Upper lobe of right lung (tissue), 1 donor: ENCODE measurements at places on chromosomes 7 and 10. TPM values are rescaled to one million over a fixed set of nuclear protein-coding genes. Genes with fewer than 3 reads are reported as not detected.
A peak's percentile ranks its signal among the peaks of the same experiment; 100 is the strongest.

DNA sequence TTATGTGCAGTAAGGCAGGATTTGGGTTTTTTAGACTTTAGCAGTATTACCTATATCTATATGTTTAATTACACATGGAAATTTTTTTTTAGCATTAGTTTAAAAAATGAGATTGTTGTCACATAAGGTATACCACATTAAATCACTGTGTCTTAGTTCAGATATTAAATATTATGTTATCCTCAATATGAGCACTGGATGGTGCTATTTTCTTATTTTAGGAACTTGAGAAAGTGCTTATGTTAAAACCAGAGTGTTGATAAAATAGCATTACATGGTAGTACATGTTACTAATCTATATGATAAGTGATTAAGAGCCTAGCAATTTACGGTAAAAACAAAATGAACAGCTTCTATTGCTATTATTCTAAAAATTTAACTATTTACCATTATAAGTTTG lies 28.8 kb downstream of the MIOS start:
- H3K4me1 ChIP-seq, result no peaks in the 10 kb centered on the region
- H3K36me3 ChIP-seq, result peaks cover 36% of the 10 kb centered on the region
- H3K4me3 ChIP-seq, result no peak overlapping the region
- no peaks in the 10 kb centered on the region for H3K27me3 ChIP-seq
- DNase-seq, result no peak

DNA sequence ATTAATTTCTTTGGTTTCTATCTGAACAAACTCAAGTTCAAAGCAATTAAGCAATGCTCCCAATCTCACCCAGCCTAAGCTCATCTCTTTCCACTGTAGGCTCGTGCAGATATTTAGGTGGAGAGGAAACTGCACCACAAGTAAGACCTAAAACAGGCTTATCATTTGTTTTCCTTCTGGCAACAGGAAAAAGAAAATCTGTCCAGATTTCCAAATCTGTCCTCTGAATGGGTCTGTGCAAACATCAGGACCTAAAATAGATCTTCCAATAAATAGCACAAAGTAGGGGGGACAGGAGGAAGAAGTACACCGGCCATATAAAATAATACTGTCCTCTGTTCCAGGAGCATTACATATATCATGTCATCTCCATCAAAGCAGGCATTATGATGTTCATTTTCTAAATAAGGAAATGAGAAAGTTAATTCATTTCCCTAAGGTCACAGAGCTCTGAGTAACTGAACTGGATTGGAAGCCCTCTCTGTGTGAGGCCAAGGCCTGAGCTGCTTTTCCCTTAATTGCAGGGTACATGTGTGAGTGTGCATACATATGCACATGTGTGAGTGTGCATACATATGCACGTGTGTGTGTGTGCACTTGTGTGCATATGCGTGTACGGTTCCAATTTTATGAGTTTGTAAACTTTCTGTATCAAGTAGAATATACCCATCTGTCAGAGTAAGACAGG lies 92.8 kb upstream of the PARD3 start:
- no peaks in the 10 kb centered on the region for H3K4me1 ChIP-seq
- no peaks in the 10 kb centered on the region for H3K27me3 ChIP-seq
- no peak overlapping the region for H3K4me3 ChIP-seq
- no peak overlapping the region for H3K27ac ChIP-seq

DNA sequence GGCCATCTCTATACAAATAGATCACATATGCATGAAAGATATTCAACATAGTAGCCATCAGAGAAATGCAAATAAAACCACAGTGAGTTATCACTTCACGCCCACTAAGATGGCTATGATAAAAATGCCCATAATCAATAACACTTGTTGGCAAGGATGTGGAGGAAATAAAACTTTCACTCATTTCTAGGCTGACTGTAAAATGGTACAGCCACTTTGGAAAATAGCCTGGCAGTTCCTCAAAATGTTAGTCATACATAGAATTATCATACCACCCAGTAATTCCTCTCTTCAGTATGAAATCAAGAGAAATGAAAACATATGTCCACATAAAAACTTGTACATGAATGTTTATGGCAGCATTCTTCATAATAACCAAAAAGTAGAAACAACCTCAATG lies 324.9 kb downstream of the LRRTM3 start:
- no peaks in the 10 kb centered on the region for H3K27me3 ChIP-seq
- H3K27ac ChIP-seq, result no peak overlapping the region
- H3K4me3 ChIP-seq, result no peak overlapping the region
- no peaks in the 10 kb centered on the region for H3K4me1 ChIP-seq
- no peak for DNase-seq

DNA sequence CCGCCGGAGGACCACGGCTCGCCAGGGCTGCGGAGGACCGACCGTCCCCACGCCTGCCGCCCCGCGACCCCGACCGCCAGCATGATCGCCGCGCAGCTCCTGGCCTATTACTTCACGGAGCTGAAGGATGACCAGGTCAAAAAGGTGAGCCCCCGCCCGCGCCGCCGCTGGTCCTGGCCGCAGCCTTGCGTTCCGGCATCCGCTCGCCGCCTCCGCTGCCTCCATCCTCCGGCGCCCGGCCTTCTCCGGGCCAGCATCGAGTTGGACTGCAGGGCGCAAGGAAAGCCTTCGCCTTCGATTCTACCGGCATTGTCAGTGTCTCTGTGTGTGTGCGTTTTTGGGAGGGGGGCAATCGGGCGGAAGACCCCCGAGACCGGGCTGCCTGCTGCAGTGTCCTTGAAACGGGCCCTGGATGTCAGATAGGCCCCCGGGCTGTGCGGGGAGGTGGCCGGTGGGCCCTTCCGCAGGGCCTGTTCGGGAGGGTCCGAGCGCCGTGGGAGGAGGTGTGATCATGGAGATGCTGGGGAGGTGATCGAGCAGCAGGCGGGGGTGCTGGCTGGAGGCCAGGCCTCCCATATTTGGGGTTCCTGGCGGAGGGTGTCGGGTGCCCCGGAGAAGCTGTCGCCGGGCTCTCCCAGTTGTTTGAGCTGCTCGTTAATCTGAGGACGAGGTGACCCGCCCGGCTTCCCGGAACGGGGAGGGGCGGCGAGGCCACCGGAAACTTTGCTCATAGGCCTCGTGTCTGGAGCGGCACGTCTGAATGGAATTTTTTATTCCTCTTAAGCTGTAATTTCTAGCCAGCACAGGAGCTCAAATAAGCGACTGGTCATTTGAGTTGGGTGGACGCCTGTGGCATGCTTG lies 40.8 kb downstream of the HK1 start:
- peak overlapping the region; percentile 96 for H3K4me3 ChIP-seq
- H3K36me3 ChIP-seq, result no peaks in the 10 kb centered on the region
- peaks cover 32% of the 10 kb centered on the region for H3K4me1 ChIP-seq
- H3K27me3 ChIP-seq, result no peaks in the 10 kb centered on the region
- peak; percentile 92 for DNase-seq

DNA sequence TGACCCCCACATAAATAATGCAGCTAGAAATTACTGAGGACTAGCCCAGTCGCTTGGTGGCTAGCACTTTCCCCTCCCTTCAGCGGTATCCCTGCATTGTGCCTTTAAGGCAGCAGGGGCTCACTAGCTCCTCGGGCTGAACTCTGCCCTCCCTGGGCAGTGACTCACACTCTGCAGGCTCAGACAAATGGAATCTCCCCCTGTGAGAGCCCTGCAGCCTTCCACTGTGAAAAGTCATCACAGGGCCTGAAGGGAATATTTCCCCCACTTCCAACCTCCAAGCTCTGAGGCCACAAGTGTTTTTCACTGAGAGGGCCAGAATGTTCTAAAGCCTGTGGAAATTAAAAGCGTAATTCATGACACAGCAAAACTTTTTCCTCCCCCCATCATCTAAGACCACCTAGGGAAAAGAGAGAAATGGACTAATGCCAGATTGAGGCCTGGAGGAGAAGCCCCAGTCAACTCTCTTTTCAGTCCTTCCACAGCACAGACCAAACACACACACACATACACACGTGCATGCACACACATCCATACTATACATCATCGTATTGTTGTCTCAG lies 93.6 kb upstream of the COL1A2 start:
- no peaks in the 10 kb centered on the region for H3K36me3 ChIP-seq
- no peak for DNase-seq
- peaks cover 11% of the 10 kb centered on the region for H3K4me1 ChIP-seq
- peak overlapping the region; percentile 37 for H3K27ac ChIP-seq
- H3K4me3 ChIP-seq, result no peak overlapping the region

DNA sequence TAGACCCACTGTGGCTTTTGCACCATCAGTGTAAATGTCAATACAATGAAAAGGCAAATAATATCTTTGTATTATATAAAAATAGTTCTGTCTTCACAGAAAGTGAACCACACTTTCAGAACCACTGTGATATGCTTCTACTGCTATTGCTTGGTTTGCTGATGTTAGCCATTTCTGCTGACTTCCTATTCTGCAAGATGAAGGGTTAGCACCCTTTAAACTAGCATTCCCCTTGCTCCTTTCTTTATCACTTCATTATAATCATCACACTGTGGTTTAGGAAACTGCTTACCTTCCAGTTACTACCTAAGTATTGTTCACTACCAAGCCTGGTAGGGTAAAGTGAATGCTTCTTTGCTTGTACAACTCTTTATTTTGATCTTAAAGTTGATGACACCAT lies 29.2 kb downstream of the MYPN start:
- DNase-seq, result no peak
- no peaks in the 10 kb centered on the region for H3K4me1 ChIP-seq
- H3K27me3 ChIP-seq, result no peaks in the 10 kb centered on the region
- no peaks in the 10 kb centered on the region for H3K36me3 ChIP-seq
- H3K27ac ChIP-seq, result no peak overlapping the region
- H3K4me3 ChIP-seq, result no peak overlapping the region

CDNF gene
- total RNA-seq, result 0.61 TPM

DNA sequence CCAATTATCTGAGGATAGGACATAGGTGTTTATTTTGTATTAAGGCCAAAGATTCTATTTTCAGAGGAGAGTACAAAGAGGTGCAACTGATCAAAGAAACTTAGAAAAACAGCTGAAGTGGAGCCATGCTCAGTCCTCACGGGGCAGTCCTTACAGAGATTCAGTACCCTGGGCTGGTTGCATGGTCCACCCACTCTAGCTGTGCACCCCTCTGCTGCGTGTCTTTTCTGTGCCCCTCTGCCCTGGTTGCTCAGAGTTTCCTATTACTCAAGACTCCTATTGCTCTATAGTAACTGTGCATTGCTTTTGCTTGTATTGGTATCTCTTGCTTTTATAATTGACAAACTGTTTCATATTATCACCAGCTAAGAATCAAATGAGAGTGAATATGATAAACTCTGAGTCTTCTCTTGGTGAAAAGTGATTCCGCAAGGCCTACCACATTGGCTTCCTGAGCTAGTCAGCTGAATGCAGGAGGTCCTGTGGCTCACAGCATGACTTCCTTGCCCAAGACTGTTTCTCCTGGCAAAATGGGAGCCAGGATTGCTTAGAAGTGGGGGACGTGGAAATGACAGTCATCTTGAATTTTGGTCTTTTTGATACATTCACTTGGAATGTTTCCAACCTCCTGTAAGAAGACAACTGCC lies 137.0 kb downstream of the GLCCI1 start:
- no peaks in the 10 kb centered on the region for H3K4me1 ChIP-seq
- DNase-seq, result no peak
- H3K36me3 ChIP-seq, result no peaks in the 10 kb centered on the region
- no peak overlapping the region for H3K27ac ChIP-seq

DNA sequence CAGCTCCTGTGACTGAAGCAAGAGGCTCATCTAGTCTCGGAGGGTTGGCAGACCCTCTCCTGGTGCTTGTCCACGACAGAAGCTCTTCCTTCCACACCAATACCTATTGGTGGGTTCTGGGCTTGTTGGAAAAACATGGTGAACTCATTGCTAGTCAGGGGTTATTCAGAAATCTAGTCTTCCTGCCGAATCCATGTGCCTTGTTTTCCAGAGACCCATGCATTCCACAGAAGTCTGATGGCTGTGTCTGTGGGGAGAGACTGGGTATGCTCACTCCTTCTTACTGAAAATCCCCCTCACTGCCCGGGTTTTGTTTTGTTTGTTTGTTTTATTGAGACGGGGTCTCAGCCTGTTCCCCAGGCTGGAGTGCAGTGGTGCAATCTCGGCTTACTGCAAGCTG lies 138.3 kb downstream of the DNAJB6 start:
- no peaks in the 10 kb centered on the region for H3K36me3 ChIP-seq
- H3K4me3 ChIP-seq, result no peak overlapping the region
- H3K4me1 ChIP-seq, result no peaks in the 10 kb centered on the region
- peaks cover 8% of the 10 kb centered on the region for H3K27me3 ChIP-seq
- DNase-seq, result no peak

- H3K27ac ChIP-seq, result no peak overlapping the region
- DNase-seq, result no peak
- H3K4me3 ChIP-seq, result no peak overlapping the region
- H3K27me3 ChIP-seq, result no peaks in the 10 kb centered on the region
- no peaks in the 10 kb centered on the region for H3K4me1 ChIP-seq
- no peaks in the 10 kb centered on the region for H3K36me3 ChIP-seq
Measured at GRCh38 chr10:105864854-105865253, 1223.8 kb downstream of the SORCS3 start.

AMPH gene
- 0.58 TPM for total RNA-seq

DNA sequence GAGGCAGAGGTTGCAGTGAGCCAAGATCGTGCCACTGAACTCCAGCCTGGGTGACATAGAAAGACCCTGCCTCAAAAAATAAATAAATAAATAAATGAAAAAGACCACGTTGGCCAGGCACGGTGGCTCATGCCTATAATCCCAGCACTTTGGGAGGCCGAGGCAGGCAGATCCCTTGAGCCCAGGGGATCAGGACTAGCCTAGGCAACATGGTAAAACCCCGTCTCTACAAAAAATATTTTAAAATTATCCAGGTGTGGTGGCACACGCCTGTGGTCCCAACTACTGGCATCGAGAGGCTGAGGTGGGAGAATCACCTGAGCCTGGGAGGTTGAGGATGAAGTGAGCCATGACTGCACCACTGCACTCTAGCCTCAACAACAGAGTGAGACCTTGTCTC lies 116.7 kb upstream of the PDLIM1 start:
- no peak for DNase-seq
- H3K36me3 ChIP-seq, result no peaks in the 10 kb centered on the region
- no peak overlapping the region for H3K4me3 ChIP-seq
- peaks cover 43% of the 10 kb centered on the region for H3K4me1 ChIP-seq

GRCh38 chr10:79215531-79215930 lies 131.7 kb upstream of the PPIF start:
- no peaks in the 10 kb centered on the region for H3K27me3 ChIP-seq
- no peak overlapping the region for H3K27ac ChIP-seq
- peaks cover 8% of the 10 kb centered on the region for H3K4me1 ChIP-seq
- H3K4me3 ChIP-seq, result no peak overlapping the region
